Lung microvascular endothelial cell (primary cell): ENCODE measurements at places on chromosomes 1 and 21. TPM values are rescaled to one million over a fixed set of nuclear protein-coding genes. Genes with fewer than 3 reads are reported as not detected.
A peak's percentile ranks its signal among the peaks of the same experiment; 100 is the strongest.

DNA sequence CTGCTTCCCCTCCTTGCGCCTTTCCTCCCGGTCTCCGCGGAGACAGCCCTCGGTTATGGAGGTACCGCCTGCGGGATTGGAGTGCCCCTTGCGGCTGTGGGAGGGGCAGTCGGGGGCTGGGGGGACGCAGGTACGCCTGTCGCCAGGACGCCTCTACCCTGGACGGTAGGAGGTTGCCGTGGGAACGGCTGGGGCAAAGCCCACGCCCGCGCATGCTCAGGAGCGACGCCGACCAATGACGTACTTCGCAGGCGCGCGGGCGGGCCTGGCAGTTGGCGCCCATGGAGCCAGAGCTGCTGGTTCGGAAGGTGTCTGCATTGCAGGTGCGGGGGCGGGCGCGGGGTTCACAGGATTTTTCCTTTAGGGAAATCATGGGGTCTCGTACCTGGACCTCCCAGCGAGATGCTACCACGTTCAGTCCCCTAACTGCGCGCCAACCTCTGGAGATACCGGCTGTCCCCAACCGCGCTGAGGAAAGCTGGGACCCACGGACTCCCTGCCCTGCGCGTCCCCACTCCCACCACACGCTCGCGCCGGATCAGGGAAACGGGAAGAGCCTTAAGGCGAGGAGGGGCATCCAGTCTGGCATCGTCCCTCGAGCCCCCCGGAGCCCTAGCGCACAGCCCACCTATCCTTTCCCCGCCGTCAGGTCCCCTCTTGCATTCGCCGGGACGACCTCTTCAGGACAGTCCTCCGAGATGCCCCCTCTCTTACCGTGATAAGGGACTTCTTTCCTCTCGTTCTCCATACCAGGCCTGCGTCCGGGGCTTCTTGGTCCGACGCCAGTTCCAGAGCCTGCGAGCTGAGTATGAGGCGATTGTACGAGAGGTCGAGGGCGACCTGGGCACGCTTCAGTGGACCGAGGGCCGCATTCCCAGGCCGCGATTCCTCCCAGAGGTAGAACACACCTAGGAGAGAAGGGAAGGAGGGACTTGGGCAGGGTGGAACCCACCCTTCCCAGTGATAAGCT, at the start of gene IQCC:
IQCC (plus strand) TSS at position 271 of the 970 bp plus-strand sequence; CDS start at position 282, 11 bp downstream.
- DNase-seq = peak; percentile 84

- no peak for DNase-seq
Measured at GRCh38 chr1:245710961-245711903, 556.4 kb downstream of the KIF26B start.

- no peak for DNase-seq
Measured at GRCh38 chr1:207328908-207329440, 7.5 kb downstream of the CD55 start.

GRCh38 chr21:35197992-35198431, 148.9 kb upstream of the RUNX1 start:
- DNase-seq = peak; percentile 92

DNA sequence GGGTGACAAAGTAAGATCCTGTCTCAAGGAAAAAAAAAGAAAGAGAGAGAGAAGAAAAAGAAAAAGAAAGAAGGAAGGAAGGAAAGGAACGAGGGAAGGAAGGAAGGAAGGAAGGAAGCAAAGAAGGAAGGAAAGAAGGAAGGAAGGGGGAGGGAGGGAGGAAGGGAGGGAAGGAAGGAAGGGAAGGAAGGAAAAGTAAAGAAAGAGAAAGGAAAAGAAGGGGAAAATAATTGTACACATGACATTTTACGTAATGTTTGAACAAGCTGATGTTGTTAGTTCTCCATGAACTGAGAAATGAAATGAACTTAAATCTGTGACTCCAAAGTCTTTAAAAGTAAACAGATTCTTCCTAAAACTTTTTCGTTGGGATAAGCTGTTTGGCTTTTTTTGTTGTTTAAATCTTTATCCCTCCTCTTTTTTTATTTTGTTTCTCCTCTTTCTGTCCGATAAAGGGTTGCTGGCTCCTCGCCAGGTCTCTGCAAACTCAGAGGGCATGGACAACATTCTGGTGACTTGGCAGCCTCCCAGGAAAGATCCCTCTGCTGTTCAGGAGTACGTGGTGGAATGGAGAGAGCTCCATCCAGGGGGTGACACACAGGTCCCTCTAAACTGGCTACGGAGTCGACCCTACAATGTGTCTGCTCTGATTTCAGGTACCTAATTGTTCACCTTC, 59.8 kb downstream of the IL12RB2 start:
- DNase-seq = peak; percentile 84

Gene CD84
- total RNA-seq = not detected in 2 replicates

Gene XKR8
- total RNA-seq = 4.1 and 6.5 TPM in 2 replicates

Gene FAM72C
- 0.20 and 0.44 TPM in 2 replicates for total RNA-seq
